Hematopoietic multipotent progenitor cell treated with erythropoietin and hydrocortisone succinate and interleukin-3 and kit ligand, for 8 days (in vitro differentiated cells): ENCODE measurements at places on chromosomes 7 and 10.

GRCh38 chr7:127625331-127625730 is 7.4 kb upstream of the PAX4 start:
- no peak for DNase-seq

DNA sequence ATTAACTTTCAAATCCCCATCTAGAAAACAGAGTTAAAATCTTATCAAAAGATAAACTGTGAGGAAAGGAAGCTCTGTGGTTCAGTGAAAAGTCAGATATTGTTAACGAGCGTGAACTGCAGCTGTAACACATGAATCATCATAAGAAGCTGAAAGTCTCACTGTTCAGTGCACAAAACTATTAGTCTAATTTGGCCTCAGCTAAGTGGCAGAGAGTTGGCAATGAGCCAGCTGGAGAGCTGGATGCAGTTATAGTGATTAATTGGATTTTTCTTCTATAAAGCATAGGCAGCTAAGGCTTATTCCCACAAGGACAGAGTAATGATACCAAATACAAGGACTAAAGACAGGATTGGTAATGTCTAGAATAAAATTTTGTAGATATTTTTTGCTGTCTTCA is 101.1 kb upstream of the ABCB5 start:
- DNase-seq: peak; percentile 36

GRCh38 chr10:63651864-63652263 is 130.7 kb downstream of the REEP3 start:
- no peak for DNase-seq

DNA sequence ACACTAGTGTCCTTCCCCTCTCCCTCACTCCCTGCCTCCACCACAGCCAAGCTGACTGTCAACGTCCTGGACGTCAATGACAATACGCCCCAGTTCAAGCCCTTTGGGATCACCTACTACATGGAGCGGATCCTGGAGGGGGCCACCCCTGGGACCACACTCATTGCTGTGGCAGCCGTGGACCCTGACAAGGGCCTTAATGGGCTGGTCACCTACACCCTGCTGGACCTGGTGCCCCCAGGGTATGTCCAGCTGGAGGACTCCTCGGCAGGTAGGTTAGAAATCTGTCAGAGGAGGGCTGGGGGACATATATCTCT is 24.9 kb upstream of the VSIR start:
- no peak for DNase-seq

- no peak for DNase-seq
Observed at GRCh38 chr10:17200001-17200911, 1.2 kb downstream of the TRDMT1 start.

- DNase-seq: no peak
Observed at GRCh38 chr7:87451187-87451586, 24.3 kb downstream of the ABCB4 start.

GRCh38 chr7:133829336-133829897 is 297.7 kb upstream of the LRGUK start:
- no peak for DNase-seq

DNA sequence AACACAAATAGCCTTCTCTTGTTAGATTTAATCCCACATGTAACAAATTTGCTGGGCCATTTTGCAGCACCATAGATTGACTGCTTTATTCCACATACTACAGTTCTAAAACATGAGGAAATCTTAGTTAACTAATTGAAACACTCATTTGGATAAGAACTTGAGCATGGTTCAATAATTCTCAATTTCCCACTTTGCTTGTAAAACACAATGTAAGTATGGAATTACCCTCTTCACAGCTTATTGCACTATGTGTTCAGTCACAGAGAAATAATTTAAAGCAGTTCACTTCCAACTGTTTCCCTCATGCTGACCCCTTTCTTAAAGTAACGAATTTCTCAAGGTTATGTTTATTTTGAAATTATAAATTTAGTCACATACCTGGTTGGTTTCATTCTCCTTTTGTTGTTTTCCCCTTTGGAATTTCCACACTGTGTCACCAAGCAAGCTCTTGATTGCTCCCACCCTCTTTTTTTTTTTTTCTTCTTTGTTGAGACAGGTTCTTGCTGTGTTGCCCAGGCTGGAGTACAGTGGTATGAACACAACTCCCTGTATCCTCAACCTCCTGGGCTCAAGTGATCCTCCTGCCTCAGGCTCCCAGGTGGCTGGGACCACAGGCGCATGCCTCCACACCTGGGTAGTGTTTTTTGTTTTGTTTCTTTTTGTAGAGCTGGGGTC is 425.4 kb downstream of the EXOC4 start:
- no peak for DNase-seq

- DNase-seq: no peak
Observed at GRCh38 chr10:12608761-12609160, 259.4 kb downstream of the CAMK1D start.

GRCh38 chr7:30906515-30907240 is 5.0 kb upstream of the AQP1 start:
- no peak for DNase-seq

- peak; percentile 36 for DNase-seq
Observed at GRCh38 chr7:8065356-8065813, 96.8 kb downstream of the GLCCI1 start.

DNA sequence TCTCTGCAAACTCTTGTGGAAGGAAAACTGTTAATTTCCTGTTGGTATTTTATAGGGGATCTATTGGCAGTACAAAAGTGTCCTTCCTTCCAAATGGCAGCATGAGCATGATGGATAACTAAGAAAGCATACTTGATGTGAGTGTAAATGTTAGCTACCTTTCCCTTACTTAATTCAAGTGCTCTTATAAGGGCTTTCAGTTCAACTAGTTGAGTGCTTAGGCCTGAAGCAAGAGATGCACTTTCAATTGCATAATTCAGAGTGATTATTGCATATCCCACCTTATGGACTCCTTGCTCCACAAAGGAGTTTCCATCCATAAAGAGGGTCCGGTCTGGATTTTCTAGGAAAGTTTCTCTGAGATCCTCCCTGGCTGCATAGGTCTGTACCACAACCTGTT is 56.3 kb upstream of the CYP2C8 start:
- DNase-seq: no peak

DNA sequence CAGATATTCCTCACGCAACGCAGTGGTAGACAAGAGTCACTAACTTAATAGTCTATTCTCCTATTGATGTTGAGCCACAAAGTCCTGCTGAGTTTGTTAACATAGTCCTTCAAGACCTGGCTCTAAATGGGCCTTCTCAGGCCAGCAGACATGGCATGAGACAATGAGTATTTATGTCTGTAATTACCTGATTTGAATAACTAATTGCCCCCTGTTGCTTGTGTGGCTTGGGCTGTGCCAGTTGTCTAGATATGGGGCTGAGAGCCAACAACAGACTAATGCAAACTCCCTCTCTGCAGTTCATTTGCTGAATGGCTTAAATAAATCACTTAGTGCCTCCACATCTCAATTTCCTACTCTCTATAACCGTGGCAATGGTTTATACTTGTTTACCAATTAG is 65.5 kb upstream of the VWC2 start:
- DNase-seq: no peak

GRCh38 chr7:21731977-21732376 is 189.1 kb downstream of the DNAH11 start:
- DNase-seq: no peak

DNA sequence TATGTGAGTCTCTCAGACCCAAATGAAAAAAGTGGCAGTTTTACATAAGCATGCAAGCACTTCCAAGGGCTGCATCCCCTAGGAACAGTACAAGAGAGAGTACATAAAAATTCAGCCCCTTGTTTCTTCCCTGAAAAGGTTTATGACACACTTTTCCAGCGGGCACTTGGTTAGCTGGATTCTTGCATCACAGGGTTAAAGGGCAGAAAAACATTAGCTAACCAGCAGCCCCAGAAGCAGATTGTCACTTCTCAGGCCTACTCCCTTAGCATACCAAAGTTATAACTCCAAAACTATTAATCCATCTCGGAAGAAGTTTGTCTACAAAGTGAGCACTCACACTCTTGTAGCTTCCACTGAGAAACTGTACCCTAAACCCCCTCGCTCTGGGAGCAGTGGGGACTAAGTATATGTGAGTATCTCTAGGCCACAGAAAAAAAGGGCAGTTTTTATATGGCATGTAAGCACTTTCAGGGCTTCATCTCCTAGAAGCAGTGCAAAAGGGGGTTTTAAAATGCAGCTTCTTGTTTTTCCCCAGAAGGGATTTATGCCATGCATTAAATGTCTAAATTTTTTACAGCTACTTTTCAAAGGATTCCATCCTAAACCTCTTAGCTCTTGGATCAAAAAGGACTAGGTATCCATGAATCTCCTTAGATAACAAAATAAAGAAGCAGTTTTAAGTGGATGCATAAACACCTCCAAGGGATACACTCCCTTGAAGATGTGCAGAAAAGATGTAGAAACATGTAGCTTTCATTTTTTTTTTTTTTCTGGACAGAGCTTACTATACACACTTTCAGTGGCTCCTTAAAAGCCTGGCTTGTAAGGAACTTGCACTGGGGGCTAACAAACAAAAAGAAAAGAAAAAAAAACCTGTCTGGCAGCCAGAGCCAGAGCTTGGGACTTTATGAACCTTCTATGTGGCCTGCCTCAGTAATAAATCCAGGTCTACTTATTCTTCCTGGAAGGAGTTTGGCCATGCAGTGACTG is 956.7 kb downstream of the CCSER2 start:
- DNase-seq: no peak

- DNase-seq: no peak
Observed at GRCh38 chr10:130169136-130169859, 33.1 kb downstream of the GLRX3 start.

DNA sequence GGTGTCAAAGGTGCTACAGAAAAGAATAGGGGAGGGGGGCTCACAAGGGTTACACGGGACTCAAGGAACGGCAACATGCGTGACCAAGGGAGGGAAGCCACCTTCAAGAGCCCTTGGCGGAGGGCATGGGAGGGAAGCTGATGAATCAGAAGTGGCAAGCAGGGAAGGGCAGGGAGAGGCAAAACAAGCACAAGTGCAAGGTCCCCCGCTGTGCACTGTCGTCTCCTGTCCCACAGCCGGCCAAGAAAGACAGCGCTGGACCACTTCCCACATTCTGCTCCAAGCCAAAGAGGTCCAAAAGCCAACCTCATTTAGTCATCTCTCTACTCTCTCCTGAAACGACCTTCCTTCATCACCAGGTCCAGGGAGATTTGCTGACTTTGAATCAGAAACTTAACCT is 102.7 kb downstream of the CALN1 start:
- no peak for DNase-seq

DNA sequence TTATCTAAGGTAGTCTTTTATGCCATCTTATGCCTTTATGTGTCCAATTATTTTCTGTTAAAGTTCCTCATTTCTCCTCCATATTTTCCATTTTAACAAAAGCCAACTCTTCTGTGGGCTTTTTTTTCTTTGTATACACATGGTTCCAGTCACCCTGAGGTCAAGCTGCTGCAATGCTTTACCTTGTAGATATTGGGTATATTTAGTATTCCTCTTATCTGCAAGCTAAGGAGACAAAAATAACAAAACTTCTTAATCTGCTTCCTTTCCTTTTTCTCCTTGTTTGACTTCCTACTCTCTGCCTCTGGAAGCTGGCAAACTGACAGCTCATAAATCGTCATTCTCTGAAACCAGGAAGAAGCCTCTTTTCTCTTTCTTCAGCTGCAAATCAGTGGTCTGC is 885.0 kb upstream of the LRRN3 start:
- DNase-seq: no peak

GRCh38 chr7:39987641-39988347 is 37.7 kb downstream of the CDK13 start:
- no peak for DNase-seq

DNA sequence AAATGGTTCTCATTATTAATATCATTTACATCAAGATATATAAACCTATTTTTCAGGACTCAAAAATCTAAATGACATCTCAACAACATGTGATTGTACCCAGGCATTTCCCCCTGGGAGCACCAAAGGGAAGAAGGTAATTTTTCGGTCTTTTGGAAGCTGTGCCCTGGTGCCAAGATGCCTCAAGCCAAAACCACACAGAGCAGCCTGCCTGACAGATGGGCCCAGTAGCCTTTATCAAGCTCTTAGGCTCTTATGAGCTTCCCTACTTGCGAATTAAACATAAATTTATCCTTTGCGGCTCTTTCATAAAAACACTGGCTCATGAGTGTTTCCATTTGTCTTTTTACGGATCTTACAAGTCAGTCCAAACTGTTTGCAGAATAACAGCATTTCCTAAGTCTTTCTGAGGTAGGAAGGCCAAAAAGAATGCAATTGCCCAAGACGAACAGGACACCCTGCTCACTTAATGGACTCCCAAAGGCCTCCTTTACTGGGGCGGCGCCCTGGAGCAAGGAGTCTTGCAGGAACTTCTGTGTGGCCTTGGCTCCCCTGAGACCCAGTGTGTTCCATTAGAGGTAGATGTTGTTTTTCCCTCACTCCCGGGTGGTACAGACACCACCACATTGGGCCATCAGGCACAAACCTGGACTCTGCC is 4.1 kb upstream of the RASSF4 start:
- DNase-seq: no peak
